Left ventricle myocardium superior (tissue), 1 donor: ENCODE measurements at places on chromosomes 1 and 21. TPM values are rescaled to one million over a fixed set of nuclear protein-coding genes. Genes with fewer than 3 reads are reported as not detected.

The CHAF1B gene
- total RNA-seq = 0.52 TPM

The DCST2 gene
- total RNA-seq = 0.37 TPM

The GSTM5 gene
- total RNA-seq = 2.6 TPM

The HES4 gene
- total RNA-seq = 39.4 TPM

The LEMD1 gene
- total RNA-seq = not detected

The OR2T3 gene
- not detected for total RNA-seq

The G0S2 gene
- 594 TPM for total RNA-seq

The PROK1 gene
- not detected for total RNA-seq

The MATN1 gene
- not detected for total RNA-seq

The FLG2 gene
- not detected for total RNA-seq
